ENCODE measurements at places on chromosomes 2 and 18.
A peak's percentile ranks its signal among the peaks of the same experiment; 100 is the strongest.

- DNase-seq, result no peak
Measured at GRCh38 chr2:217654168-217654567, 348.6 kb downstream of the TNS1 start.

DNA sequence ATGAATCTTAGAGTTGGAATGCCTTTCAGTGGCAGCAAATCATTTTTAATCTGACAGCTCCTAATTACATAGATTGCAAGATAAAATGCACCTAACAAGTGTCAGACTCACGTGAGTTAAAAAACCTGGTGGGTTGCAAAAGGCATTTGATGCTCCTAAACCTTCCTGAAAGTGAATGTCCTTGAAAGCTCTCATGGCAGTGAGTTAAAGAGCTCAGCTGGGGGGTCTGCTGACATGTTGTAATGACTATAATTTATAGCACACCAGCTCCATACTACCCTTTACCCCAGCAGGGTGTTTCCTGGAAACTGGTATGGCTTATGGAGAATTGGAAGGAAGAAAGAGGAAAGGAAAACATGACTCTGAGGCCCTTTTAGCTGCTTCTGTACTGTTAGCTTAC lies 91.9 kb upstream of the CAVIN2 start:
- DNase-seq, result no peak

DNA sequence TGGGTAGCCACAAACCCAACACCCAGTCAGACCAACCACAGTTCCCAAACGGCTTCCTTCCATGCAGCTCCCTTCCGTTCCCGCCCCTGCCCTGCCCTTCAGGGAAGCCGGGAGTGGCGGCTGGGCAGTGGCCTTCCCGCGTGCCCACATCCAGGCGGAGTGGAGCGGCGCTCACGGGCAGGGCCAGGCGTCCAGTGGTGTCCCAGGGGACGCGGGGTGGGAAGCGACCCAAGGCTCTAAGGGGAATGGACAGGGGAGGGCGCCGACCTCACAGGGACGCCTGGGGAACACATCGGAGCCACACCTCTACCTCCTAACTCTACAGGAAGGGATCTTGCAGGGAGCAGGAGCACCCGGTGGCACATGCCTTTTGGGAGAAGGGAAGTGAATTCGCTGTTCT lies 225.9 kb upstream of the MGAT5 start:
- DNase-seq, result no peak

GRCh38 chr2:170695521-170696410 lies 19.4 kb upstream of the SP5 start:
- DNase-seq, result no peak

GRCh38 chr18:75214766-75215510 lies 4.3 kb downstream of the TSHZ1 start:
- no peak for DNase-seq

DNA sequence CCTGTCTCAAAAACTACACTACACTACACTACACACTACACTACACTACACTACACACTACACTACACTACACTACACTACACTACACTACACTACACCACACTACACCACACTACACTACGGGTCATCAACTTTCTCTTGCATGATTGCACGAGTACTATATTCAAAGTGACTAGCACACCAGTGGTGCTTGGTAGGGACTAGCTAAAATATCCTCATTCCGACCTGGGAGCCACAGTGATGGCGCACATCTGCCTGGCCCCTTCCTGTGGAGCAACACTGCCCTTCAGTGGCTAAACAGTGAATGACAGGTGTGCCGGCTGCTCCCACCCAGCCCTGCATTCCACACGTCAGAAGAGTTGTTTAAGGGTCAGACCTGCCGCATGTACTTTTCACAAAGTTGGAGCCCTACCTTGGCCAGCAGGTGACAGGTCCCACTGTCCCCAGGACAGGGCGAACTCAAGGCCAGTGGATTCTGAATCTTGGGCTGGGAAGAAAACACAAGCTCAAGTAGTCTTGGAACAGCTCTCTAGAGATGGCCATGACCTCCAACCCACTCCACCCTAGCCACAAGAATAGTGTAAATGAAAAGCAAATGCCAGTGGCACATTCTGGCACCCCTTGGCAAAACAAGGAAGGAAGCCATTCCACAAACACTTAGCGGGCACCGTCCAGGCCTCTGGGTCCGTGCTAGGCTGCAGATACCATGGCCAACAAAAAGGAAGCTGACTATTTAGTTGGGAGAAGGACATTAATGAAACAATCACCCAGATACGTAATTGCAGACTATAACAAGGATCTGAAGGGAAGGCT lies 79.7 kb upstream of the MSH2 start:
- DNase-seq, result peak; percentile 78

GRCh38 chr18:36835927-36836326 lies 7.0 kb downstream of the KIAA1328 start:
- DNase-seq, result no peak

Measured in fibroblast of the aortic adventitia (primary cell).